ENCODE measurements at places on chromosomes 7 and 10.
A peak's percentile ranks its signal among the peaks of the same experiment; 100 is the strongest.

DNA sequence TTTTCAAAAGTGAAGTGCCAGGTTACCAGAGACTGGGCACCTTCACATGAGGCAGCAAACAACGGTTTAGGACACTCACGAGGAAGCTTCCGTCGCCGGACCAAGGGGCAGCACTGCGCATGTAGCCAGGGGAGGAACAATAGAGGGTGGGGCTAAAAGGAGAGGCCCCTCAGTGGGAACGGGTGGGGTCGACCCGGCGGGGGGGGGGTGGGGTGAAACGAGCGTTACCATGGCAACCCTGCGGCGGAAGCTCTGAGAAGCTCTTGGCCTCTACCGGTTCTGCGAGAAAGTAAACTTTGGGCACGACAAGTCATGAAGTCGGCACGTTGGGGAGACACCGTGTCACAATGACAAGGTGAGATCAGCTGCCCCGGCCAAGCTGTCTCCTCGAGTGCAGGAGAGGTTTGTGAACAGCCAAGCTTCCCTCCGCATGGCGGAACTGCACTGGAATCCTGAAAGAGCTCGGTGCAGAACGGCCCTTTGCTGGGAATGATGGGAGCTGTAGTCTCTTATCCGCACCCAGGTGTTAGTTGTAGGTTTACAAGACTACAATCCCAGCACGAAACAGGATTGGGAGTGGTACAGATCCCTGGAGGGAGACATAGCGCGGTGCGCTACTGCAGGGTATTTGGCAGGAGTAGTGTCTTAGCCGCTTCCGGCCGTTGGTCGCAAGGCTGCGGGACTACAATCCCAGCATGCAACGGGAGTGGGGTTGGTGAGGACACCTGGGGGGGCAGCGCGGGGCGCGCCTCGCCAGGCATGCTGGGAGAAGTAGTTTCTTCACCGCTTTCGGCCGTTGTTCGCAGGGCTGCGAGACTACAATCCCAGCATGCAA lies 72.8 kb upstream of the ZNF722 start:
- no peak for DNase-seq

DNA sequence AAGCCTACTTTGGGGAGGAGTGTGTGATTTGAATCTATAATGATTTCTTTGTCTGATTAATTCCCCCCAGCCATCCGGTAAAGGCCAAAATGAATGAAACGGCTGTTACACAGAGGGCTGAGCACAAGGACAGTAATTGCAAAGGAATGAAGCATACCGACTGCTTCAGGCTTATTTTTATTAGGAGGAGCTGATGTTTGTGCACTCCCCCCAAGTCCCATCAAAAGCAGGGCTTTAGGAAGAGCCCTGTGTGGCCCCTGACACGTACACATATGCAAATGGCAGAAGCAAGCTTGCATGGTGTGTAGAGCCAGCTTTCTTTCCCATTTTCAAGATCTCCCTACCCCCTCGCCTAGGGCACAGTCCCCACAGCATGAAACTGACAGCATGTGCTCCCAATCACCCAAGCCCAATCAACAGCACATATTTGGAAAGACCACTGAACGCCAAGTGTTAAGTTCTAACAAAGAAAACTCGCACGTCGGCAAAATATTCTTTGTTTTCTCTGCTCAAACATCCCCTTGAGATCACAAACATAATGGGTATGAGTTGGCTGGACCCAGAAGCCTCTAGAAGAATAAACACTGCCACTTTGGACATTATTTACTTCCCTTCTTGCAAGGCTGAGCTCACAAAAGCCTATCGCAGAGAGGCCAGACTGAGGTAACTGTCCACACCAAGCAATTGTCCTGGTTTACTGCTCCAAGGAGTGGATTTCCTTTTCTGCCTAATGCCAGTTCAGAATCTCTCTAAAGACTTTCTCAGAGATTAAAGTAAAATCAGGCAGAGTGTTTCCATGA lies 143.0 kb downstream of the CUBN start:
- peak; percentile 91 for DNase-seq

DNA sequence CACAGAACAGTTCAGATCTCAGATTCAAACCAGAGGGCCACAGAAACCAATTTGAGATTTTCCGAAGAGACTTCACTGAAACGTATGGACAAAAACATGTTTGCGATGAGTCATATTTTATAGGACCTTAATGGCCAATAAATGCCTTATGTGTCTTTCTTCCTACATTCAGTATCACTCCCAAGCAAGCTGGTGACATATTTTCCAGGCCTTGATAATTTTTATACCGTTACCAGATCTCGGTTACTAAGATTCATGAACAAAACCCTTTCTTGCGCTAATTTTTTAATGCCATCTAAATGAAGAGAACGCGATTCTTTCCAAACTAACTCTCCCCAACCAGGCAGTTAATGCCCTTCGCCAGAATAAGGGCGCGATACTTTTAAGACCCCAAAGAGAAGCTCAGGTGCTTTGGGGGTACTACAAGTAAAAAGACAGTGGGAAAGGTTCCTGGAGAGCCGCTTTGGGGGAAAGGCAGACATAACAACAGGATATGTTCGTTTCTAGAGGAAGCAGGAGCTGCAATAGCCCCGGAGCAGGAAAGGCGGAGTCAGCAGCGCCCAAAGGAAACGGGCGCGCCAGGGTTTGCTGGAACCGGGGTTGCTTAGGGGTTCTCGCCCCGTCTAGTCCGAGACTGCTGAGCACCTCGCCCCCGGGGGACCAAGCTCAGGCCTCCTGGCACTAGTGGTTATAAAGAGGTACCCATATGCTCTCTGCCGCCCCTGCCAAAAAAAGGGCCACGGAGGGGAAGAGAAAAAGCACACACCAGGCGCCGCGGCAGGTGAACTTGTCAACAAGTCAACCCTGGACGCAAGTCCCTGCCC lies 884 bp downstream of the ICA1 start:
- DNase-seq, result no peak

DNA sequence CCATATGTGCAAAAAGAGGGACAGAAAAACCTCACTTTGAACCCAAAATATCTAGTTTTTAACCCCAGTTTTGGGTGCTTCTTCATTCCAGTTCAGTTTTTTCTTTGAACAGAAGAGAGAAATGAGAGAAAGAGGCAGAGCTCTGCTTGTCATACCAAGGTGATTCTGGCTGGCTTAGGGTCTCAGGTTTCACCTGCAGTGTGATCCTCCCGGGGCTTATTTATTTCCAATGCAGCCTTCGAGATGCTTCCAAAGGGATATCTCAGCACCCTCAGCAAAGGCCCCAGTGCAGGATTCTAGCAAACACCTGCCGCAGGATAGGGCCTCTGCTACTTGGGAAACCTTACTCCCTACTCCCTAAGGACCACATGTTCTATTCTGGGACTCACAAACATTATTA lies 131.3 kb downstream of the WDR11 start:
- DNase-seq, result no peak

- DNase-seq, result no peak
These were observed 31.3 kb downstream of the KIAA1217 start for GRCh38 chr10:24240041-24240751.

- DNase-seq, result no peak
These were observed 80.0 kb downstream of the NKX6-2 start for GRCh38 chr10:132705943-132706342.

DNA sequence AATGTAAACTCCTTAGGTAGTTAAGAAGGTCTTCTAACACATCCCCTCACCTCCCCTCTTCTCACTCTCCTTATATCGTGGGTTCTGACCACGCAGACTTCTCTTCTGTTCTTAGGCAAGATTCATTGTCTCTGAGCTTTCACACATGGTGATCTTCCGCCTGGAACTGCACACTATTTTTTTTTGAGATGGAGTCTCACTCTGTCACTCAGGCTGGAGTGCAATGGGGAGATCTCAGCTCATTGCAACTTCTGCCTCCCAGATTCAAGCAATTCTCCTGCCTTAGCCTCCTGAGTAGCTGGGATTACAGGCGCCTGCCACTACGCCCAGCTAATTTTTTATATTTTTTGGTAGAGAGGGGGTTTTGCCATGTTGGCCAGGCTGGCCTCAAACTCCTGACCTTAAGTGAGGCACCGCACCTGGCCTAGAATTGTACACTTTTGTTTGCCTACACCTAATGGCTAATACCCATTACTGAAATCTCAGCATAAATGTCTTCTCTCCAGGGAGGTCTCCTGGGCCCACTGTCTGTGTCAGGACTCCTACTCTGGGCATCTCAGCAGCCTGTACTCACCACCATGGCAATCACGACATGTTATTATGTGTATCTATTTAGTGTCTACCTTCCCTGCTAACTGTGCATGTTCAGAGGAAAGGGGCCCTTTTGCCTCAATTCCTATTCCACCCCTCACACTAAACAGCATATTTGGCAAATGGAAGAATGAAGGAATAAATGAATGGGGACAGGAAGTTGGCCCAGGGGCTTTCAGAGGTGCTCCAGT lies 646.3 kb upstream of the DPP6 start:
- DNase-seq, result no peak

DNA sequence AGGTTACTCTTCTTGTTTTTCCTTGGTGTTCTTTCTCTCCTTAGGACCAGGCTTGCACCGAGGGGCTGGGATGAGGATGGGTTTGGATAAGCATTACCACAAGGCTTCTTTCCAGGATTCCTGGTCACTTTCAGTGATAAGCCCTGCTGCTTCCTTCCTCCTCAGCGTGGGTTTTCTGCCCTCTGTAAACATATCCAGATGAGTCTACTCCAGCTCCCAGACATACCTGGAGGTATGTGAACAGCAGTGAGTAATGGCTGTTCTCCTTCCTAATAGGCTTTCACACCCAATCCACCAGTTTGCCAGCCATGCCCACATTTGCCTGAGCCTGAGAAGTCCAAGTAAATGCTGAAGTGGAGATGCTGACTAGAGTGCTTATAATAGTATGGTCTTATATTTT lies 229.8 kb upstream of the YAE1 start:
- no peak for DNase-seq

DNA sequence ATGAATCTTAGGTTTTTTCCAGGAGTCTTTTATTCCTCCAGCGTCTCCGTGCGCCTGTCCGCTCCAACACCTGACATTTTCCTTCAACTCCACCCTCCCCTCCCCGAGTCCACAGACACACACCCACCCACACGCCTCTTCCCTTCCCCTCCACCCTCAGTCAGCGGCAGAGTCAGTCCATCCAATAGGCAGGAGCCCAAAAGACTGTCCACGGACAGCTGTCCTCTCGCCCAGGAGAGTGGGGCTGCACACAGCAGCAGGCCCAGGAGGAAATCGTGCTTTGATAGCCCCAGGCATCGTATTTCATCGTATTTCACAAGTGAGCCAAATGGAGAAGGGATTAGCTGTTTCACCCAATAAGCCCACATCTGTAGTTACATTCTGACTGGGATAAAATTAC lies 285.1 kb downstream of the ZEB1 start:
- peak; percentile 17 for DNase-seq

GRCh38 chr10:119688033-119688508 lies 36.9 kb downstream of the BAG3 start:
- DNase-seq, result no peak

- no peak for DNase-seq
These were observed 1163.4 kb upstream of the AUTS2 start for GRCh38 chr7:68434857-68435256.

GRCh38 chr10:123721441-123722049 lies 55.4 kb downstream of the GPR26 start:
- DNase-seq, result no peak

DNA sequence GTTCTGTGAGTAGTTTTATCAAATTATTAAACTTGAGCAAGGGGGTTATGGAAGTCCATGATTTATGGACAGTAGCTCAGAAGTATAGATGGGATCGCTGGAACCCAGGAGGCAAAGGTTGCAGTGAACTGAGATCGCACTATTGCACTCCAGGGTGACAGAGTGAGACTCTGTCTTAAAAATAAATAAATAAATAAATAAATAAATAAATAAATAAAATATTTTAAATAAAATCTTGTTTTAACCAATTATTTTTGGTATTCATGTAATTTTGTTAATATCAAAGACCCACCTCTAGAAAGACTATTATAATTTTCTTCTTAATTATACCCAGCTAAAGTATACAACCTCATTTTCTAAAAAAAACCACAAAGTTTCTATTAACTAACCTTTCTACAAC lies 134.3 kb downstream of the ZNF37A start:
- DNase-seq, result no peak

DNA sequence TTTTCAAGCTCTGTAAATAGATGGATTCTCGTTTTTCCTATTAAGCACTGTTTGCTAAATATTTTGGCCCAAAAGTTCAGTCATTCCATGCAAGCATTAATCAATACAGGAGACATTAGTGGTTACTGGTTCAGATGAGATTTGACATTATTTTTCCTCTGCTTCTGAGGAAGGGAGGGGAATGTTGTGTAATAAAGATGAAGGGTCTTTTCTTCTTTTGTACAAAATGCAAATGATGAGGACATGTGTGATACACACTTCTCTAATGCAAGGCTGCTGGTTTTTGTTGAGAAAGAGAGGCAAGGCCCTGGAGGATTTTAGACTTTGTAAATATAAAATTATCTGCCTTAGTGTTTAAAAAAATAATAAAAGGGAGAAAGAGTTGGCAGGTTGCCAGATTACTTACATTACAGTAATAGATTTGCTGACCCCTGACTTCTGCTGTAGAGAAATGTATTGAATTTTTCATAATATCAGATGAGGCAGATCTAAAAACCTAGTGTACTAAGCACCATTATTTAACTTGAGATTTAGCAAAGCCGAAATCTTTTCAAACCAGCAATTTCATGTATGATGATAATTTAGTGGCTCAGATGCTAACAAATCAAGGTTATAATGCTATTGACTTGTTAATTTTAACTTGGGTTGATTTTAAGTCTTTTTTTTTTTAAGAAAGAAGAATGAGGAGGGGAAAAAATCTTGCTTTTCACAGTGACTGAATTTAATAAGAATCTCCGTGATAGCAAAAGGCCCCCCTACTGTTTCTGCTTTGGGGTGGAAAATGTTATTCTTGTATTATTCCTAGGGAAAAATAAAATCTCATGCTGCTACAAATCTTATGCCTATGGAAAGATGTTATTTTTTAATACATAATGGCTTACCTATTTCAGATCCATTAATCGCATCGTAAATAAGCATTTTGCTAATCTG lies 180.1 kb downstream of the ARID5B start:
- DNase-seq, result peak; percentile 25

GRCh38 chr10:122543676-122544445 lies 16.7 kb upstream of the DMBT1 start:
- DNase-seq, result no peak
